ENCODE measurements at places on chromosomes 1 and 21. TPM values are rescaled to one million over a fixed set of nuclear protein-coding genes. Genes with fewer than 3 reads are reported as not detected.

Gene PTPN7
- 475 TPM for total RNA-seq

- no peak for DNase-seq
- H3K4me3 ChIP-seq = no peak overlapping the region
- no peak overlapping the region for H3K27ac ChIP-seq
- peaks cover 3% of the 10 kb centered on the region for H3K36me3 ChIP-seq
- no peaks in the 10 kb centered on the region for H3K27me3 ChIP-seq
- H3K4me1 ChIP-seq = no peaks in the 10 kb centered on the region
Observed at GRCh38 chr1:66916320-66916719, 8.3 kb downstream of the DNAI4 start.

DNA sequence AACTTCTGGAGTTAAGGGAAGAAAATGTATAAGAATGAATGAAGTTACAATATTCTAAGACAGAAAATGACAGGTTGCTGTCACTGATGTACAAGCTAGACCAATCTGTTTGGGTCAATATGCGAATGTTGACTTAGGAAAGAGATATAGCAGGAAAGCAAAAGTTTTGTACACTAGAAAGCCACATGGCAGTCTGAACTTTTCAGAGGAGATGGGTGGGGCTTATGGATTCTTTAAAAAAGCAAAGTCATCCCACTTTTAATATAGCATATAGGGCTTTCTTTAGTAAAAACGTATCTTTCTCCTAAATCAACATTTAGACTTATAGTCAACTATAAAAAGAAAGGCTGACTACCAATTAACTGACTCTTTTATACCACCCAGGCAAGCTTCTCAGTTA lies 381.2 kb downstream of the PTPRC start:
- no peak overlapping the region for H3K4me3 ChIP-seq
- no peak overlapping the region for H3K27ac ChIP-seq
- DNase-seq = no peak
- no peaks in the 10 kb centered on the region for H3K27me3 ChIP-seq
- peaks cover 4% of the 10 kb centered on the region for H3K36me3 ChIP-seq

DNA sequence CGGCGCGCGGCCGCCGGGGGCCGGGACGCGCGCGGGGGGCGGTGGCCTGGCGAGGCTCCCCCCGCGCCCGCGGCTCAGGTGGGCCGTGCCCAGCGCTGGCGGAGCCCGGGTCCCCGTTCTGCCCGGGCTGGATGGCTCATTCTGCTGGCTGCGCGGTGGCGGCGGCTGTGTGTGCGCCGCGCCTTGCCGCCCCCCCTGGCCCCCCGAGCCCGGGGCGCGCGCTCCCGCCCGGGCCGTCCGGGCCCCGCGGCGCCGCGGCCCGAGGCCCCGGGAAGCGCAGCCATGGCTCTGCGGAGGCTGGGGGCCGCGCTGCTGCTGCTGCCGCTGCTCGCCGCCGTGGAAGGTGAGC lies at the start of gene EPHB2:
Gene EPHB2, plus strand, starts transcription at position 139 of the 349 bp plus-strand sequence. Its CDS starts 144 bp downstream, at position 283.
- no peaks in the 10 kb centered on the region for H3K36me3 ChIP-seq
- H3K4me1 ChIP-seq = peaks cover 3% of the 10 kb centered on the region
- DNase-seq = no peak
- no peak within 1 kb of the TSS for H3K4me3 ChIP-seq
- H3K27me3 ChIP-seq = peaks cover 55% of the 10 kb centered on the region

Gene LCE2B
- total RNA-seq = not detected

DNA sequence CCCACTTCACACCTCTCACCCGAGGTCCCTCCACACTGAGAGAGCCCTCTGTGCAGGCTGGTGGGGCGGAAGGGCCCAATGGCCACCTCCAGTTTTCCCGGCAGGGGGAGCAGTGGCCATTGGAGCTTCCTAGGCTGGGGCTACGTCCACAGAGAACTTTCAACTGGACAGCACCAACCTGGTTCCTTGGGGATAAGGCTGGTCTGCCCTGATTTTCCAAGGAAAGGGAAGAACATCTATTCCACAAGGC lies 20.3 kb upstream of the LAPTM5 start:
- DNase-seq = no peak
- no peak overlapping the region for H3K27ac ChIP-seq
- peaks cover 11% of the 10 kb centered on the region for H3K4me1 ChIP-seq
- H3K27me3 ChIP-seq = peaks cover 4% of the 10 kb centered on the region
- no peaks in the 10 kb centered on the region for H3K36me3 ChIP-seq

Measured in activated CD4-positive, alpha-beta T cell treated with anti-CD3 and anti-CD28 coated beads, Interleukin-2, amount 10 ng/mL, durations not matched to agents 24 days and 14 days (primary cell).